ENCODE measurements at places on chromosomes 1 and 21. TPM values are rescaled to one million over a fixed set of nuclear protein-coding genes. Genes with fewer than 3 reads are reported as not detected.

DNA sequence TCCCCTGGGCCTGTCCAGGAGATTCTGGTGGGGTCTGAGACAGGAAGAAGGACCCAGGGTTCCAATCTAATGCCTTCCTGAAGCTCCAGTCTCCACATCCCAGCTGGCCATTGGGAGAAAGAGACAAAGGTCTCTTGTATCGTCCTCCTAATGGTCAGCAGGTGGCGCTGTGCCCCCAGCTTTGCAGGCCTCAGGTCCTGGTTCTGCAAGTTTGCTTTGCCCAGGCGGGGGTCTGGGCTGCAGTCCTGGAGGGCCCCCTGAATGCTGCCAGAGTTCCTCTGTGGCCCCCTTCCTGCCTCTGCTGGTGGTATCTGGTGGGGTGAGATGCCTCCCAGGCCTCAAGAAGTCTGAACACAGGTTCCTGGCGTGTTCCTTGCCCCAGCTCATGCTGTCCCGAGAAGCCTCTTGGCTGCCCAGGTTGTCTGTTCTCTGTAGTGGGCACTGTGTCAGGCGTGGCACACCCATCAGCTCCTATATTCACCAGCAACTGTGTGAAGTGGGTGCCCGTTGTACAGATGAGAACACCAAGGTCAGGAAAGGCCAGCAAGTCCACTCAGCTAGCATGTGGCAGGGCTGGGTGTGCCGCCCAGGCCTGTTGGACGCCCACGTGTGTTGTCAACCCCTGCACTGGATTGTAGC lies 33.8 kb upstream of the CSF3R start:
- no peak for DNase-seq

DNA sequence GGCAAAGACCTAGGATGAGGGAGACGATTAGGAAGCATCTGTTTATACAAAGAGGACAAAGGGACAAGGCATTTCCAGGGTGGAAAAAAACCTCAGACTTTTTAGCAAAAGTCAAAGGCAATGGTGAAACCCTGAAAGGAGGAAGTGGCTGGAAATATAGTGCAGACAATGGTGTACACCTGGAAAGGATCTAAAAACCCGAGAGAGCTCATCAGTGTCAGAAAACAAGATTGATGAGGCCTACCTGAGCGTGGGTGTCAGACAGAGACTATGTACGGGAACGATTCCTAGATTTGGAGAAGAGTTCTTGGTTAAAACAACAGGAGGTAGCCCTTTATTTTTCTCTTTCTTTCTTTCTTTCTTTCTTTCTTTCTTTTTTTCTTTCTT lies 68.8 kb upstream of the HUNK start:
- no peak for DNase-seq

DNA sequence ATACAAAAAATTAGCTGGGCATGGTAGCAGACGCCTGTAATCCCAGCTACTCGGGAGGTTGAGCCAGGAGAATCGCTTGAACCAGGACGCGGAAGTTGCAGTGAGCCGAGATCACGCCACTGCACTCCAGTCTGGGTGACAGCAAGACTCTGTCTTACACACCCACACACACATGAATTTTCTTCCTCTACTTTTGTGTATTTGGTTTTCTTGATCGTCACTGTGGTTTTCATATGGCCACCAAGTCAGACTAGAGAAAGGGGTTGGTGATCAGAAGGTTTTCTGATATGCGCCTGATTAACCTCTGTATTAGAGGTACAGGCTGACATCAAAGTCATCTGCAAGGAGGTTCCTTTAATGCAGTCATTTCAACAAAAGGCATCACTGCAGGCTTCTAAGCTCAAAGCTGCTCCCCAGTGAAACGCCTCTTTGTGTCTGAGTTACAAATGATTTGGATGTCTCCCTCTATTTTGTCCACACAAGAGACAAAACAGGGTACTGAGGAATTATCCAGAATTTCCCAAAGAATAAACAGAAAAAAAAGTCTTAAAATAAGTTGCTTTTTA lies 11.1 kb downstream of the SH2D1B start:
- DNase-seq, result no peak

DNA sequence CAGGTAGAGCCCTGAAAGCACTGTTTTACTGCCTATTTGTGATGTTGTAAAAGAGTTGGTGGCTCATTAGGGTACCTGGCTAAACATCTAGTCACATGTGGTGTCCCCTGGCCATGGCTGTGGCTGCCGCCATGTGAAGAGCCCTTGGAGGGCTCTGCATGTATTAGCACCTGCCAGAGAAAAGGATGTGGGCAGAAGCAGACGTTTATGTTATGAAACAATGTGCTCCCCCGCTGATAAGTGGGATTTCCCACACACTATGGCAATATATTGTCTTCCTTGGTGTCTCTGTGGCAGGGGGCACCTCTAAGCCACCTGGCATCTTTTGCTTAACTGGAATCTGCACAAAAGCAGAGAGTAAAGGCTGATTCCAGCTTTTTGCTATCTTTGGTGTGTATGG lies 9.6 kb downstream of the TENT5C start:
- no peak for DNase-seq

GRCh38 chr1:215860833-215861232 lies 293.7 kb downstream of the KCTD3 start:
- no peak for DNase-seq

DNA sequence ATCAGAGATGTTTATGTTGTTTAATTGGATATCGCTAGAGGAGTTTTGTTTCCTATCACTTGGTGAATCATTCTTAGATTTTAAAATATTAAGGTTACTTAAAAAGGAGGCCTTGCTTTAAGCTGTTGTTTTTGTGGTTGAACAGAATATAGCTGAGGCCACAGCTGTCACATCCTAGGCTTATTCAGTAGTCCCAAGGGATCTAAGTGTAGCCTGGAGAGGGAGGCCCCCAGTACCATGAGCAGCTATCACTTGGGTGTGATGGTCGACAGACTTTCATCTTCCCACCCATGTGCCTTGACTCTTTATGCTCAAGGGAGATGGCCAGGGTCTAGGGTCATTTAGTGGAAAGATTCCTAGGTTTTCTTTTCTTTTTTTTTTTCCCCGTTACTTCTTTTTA lies 278.7 kb downstream of the HHAT start:
- DNase-seq, result no peak

GRCh38 chr1:119959268-119960220 lies 63.2 kb upstream of the ADAM30 start:
- no peak for DNase-seq

GRCh38 chr1:61337037-61337436 lies 254.7 kb downstream of the NFIA start:
- DNase-seq, result no peak

GRCh38 chr1:5586629-5587028 lies 405.6 kb downstream of the NPHP4 start:
- DNase-seq, result no peak

DNA sequence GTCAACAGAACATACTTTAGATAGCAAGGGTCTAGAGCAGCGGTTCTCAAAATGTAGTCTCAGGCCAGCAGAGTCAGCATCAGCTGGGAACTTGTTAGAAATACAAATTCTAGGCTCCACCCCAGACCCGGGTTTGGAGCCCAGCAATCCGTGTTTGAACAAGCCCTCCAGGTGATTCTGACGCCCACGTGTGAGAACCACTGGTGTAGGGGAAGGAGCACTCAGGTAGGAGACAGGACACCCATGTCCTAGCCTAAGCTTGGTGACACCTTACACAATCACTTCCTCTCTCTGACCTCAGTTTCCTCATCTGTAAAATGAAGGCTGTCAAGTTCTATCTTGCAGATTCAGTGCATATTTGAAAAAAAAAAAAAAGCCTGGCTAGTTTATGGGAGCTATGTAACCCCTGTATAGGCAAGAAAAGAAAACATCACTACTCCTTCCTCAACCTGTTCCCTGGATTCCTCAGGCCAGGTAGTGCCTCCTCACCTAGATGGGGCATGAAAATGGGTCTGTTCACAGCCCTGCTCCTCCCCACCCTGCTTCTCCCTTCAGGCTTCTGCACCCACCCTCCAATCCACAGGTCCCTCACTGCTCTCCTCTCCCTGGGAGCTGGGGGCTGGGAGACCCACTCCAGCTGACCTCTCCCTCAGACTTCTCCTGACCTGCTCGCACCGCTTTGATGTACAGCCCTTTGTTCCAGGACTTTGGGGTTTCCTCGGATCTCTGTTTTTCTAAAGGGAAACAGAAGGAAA lies 7.1 kb upstream of the PHLDA3 start:
- DNase-seq, result no peak

- DNase-seq, result no peak
These were observed 333 bp upstream of the CHAF1B start for GRCh38 chr21:36384885-36385232.

- DNase-seq, result no peak
These were observed 127.1 kb downstream of the PCNX2 start for GRCh38 chr1:233168384-233168783.

DNA sequence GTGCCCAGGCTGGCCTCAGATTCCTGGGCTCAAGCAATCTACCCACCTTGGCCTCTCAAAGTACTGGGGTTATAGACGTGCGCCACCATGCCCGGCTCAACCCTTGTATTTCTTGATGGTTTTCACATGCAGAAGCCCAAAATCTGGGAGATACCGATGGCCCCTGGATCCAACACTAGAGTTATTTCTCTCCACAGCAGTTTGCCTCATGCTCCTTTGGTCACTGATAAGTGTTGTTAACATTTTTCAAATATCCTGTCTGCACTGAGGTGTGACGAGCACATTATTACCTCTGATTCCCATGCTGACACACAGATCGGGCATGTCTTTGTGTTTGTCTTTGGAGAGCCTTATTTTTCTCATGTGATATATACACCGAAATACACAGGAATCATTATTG lies 107.0 kb downstream of the KIF26B start:
- no peak for DNase-seq

DNA sequence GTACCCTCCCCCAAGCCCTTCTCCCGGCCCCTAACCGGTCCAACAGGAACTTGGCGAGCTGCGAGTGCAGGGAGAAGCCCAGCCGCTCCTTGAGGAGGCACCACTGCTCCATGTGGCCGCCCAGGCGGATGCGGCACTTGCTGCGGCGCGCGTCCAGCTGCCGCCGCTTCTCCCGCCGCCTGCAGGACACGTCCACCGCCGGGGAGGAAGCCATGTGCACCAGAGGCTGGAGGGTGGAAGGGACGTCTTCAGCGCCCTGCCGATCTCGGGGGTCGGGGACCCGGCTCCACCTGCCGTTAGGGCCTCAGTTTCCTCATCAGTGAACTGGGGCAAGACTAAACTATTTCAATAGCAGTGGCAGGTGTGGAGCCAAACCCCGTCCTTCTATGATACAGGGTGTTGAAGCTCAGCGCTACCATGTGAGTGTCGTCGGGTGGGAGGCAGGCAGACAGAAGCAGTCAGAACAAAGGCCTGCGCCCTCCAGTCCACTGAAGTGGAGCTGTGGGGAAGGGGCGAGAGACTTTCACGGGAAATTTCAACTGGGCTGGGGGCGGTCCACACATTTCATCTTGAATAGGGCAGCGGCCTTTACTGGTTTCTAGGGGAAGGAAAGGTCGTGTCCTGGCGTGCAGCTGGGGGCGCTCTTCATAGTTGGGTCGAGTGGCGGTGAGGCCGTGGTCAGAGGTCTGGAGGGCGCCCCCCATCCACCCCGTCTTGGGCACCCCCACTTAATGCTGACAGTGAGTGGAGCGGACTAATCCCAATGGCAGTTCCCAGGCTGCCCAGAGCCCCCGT lies 592 bp downstream of the ZNF692 start:
- peak; percentile 80 for DNase-seq

DNA sequence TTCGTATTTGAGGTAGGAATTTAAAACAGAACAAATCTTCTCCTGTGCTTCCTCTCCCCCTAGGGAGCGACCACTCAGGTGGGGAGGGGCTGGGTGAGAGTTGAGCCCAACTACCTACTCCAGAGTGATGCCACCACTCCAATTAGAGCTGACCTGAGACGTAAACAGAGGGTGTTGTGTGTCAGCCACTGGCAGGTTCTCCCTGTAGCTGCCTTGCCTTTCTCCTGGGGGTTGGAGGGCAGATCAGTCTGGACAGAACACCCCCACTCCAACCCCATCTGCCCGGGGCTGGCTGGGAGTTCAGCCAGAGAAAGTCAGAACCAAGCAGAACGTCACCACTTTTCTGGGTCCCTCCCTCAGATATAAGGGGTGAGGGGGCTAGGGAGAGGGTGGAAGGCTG lies 2.0 kb downstream of the HPDL start:
- no peak for DNase-seq

DNA sequence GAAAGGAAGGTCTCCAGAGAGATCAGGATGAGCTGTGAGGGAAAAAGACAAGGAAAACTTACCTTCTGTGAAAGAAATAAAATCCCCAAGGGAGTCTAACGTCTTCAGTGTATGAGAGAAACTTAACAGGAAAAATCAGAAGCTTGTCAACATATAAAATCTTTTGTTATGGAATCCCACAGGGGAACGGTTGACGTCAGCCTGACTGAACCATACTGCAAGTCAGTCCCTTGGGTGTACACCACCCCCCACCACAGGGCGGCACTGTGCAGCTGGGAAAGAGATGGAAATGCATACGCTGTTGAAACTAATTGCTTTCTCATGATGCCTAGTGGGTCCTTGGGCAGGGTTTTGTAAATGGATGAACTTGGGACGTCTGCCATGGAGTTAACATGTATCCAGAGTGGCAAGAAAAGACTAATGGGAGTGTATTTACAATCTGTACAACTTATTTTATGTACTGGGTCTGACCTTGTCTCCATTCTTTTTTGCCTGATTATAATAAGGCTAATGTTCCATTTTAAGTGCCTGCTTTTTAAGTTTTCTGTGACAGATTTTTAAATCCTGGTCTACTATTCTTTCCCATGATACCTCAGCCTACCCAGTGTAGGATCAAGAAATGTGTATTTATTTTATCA lies 22.7 kb downstream of the UTP25 start:
- DNase-seq, result peak; percentile 22

Gene GPATCH2
- total RNA-seq, result 12.4 TPM

Gene CRP
- total RNA-seq, result not detected

Gene SELE
- total RNA-seq, result 0.21 TPM

Gene CYYR1
- 3.0 TPM for total RNA-seq

Gene PLPP3
- 29.8 TPM for total RNA-seq

Gene GUCA2A
- total RNA-seq, result 1,178 TPM

Gene CLDN17
- not detected for total RNA-seq

Gene GPR37L1
- 2.1 TPM for total RNA-seq

Gene ASTN1
- total RNA-seq, result 0.06 TPM

Data from left colon (tissue), 2 donors.